ENCODE measurements at places on chromosomes 11 and 22.
A peak's percentile ranks its signal among the peaks of the same experiment; 100 is the strongest.

GRCh38 chr11:12845739-12846358 lies 163.3 kb upstream of the RASSF10 start:
- DNase-seq, result peak; percentile 81

GRCh38 chr22:49507607-49508292 lies 319.9 kb downstream of the BRD1 start:
- no peak for DNase-seq

- peak; percentile 42 for DNase-seq
Measured at GRCh38 chr11:118180300-118180703, 3.9 kb upstream of the SCN2B start.

DNA sequence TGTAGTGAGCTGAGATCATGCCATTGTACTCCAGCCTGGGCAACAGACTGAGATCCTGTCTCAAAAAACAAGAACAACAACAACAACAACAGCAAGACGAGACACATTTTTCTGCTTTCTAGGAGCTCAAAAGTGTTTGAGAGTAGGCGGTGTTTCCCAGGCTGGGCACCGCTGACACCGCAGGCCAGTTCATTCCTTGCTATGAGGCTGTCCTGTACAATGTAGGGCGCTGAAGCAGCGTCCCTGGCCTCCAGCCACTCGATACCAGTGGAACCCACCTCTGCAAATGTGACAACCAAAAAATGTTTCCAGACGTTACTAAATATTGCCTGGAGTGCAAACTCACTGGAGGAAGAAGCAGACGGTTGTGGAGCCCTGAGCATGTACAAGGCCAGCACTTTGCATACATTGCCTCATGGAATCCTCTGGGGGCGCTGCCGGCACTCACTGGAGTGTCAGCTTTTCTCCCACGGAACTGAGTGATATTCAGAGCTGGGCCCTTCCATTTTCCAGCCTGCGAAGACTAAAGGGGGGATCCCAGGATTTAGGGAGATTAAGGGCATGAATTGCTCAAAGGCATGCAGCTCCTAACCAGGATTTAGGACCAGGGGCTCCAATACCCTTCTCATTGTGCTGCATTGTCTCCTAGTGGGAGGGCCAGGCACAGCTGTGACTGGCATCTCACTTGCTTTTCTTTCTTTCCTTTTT lies 5.8 kb upstream of the MIEF1 start:
- peak; percentile 77 for DNase-seq

DNA sequence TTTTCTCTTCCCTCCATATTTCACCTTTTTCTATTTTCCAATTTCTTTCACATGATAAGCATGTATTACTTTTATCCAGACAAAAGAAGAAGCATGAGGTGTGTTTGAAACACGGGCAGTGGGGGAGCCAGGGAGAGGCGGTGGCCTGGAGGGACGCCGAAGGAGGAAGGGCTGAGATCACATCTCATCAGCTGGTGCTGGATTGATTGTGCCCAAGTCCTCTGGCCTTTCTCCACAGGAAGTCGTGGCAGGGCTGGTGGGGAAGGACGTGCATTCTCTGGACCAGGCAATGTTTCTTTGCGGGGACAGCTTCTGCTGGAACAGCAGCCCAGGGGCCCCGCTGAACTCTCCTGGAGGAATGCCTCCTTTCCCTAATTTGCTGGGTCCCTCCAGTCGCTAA lies 82.9 kb downstream of the MIAT start:
- DNase-seq, result no peak

DNA sequence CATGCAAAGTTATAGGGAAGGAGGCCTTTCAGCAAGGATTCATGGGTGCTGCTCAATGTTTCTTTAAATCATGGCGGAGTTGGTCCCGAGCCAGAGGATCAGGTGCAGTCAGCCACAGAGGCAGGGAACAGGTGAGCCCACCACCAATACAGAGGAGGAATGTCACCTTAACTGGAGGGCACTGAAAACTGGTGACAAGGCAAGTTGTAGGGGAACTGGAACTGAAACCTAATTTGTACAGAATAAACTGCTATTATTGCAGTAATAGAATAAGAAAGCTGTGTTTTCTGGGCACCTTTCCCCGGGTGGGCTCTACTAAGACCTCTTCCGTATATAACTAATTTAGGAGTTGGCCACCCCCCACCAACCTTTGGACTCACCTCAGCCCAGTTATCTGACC lies 296.0 kb upstream of the NARS2 start:
- no peak for DNase-seq

- DNase-seq, result no peak
Measured at GRCh38 chr11:112844517-112844916, 116.7 kb upstream of the NCAM1 start.

GRCh38 chr11:119714590-119714989 lies 14.4 kb downstream of the NECTIN1 start:
- DNase-seq, result no peak

- no peak for DNase-seq
Measured at GRCh38 chr11:18927550-18928322, 11.5 kb downstream of the MRGPRX1 start.

DNA sequence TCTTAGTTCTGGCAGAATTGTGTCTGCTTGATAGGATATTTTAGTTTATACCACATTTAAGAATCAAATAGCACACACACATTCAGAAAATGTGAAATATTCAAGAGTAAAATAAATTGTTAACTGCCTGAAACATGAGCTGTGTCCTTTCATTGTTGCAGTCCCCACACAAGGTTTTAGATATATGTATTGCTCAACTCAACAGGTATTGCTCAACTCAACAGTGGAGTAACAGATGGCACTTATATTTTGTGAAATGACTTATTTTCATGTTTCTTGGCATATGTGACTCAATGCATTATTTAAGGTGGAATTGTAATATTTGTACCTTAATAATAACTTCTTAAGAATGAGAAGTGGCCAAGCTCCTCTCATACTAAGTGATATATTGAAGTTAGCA lies 760.3 kb downstream of the CNTN5 start:
- DNase-seq, result no peak

GRCh38 chr11:65431451-65432099 lies 9.0 kb downstream of the NEAT1 start:
- no peak for DNase-seq

GRCh38 chr11:44356351-44356750 lies 46.4 kb upstream of the ALX4 start:
- no peak for DNase-seq

- no peak for DNase-seq
Measured at GRCh38 chr11:128476729-128477128, 110.6 kb downstream of the ETS1 start.

GRCh38 chr22:18035751-18036150 lies 11.4 kb upstream of the MICAL3 start:
- no peak for DNase-seq
